Left ventricle myocardium inferior (tissue), 1 donor: ENCODE measurements at places on chromosomes 5 and 9. TPM values are rescaled to one million over a fixed set of nuclear protein-coding genes. Genes with fewer than 3 reads are reported as not detected.

PAPPA gene
- 0.69 TPM for total RNA-seq

CD72 gene
- total RNA-seq, result 0.63 TPM

PCDHGB7 gene
- 7.9 TPM for total RNA-seq

EQTN gene
- total RNA-seq, result not detected

LCN15 gene
- total RNA-seq, result 0.41 TPM

C9 gene
- total RNA-seq, result not detected

CDC20B gene
- not detected for total RNA-seq

COL5A1 gene
- 13.9 TPM for total RNA-seq

GADD45G gene
- total RNA-seq, result 44.5 TPM
